ENCODE measurements at places on chromosomes 13 and 19.

DNA sequence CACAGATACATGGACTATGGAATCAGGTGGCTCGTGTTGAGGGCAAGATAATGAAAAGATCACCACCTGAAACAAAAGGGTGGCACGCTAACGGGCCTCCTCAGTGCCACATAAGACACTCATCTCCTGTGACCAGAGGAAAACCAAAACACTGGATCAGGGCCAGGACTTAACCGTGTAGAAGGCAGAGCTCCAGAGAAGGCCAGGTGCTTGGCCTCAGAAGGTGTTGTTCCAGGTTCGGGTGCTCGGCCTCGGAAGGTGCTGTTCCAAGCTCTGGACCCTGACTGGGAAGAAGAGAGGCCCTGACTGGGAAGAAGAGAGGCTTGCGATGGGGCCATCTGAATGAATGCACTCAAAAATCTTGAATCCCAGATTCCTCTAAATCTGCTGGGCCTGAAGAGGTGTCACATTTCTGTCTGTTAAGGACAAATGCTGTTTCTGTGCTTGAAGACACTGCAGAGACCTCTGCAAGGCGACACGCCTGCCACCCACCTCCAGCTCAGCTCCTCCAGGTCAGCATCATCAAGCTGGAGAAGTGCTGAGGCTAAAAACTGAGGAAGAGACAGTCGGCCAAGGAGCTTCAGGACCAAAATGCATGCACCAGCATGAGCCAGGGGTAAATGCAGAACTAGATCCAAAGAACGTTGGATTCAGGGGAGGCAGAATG lies 2.7 kb upstream of the RASA3 start:
- no peak for DNase-seq

GRCh38 chr19:28495046-28495445 lies 717.9 kb downstream of the UQCRFS1 start:
- DNase-seq, result no peak

- DNase-seq, result no peak
Observed at GRCh38 chr13:95485518-95486144, 66.9 kb upstream of the CLDN10 start.

DNA sequence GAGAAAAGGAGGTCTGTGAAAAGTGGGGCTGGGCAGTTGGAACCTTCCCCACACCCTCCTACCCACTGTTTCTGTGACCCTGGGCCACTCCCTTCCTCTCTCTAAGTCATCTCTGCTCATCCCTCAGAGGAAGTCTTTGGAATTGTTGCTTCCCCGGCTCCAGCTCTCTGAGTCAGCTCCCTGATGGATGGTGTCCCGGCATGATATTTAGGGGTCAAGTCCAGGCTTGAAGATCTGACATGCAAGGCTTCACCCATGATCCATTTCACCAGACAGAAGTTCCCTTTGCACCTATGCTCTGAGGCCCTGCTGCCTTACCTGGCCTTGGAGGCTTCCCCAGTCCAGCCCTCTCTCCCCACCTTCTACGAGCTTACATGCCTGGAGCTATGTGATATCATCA lies 13.3 kb downstream of the EXOC3L2 start:
- DNase-seq, result no peak

DNA sequence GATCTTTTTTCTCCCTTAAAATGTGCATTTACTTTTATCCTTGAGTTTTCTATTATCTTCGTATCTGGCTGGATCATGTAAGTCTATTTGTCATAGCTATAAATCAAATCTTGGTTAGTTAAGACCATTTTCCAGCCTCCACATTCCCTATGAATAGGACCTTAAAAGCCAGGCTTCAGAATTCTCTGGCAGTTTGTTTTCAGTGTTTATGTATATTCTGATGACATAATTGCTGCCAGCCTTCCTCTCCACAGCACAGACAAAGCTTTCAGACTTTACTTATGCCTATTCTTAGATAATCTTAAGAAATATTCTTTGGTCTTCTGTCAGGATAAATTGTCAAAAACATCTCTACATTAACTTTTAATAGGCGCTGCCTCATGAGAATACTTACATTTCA lies 870.8 kb upstream of the SPRY2 start:
- DNase-seq, result no peak

DNA sequence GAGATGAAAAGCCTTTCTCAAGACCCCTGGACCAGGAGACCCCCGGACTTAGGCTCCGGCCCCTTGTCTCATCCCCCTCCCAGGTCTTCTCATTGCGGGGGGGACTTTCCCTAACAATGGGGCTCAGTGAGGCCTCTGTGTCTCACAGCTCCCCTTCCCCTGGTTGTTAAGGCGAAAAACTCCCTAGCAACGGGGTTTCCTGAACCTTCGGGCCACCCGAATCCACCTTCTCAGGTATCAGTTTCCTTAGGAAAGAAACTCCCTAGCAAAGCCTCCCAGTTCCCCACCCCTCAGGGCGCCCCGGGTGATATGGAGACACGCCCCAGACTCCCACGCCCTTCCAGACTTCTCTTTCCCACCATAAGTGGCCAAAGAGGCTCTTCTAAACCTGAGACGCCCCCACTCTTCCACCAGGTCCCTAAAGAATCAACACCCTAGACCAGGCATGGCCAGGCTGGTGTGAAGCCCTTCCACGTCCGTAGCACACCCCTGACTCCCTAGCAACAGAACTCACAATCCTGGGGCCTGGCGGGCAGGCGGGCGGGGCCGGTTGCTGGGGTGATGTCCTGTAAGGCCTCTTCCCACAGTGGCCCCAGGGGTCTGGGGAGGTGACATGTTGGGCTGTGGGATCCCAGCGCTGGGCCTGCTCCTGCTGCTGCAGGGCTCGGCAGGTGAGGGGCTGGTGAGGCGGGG lies at the start of gene TMEM190:
TSS of gene TMEM190 (plus strand) at position 586 of the 693 bp plus-strand sequence. CDS start at position 614, 28 bp downstream.
- DNase-seq, result peak; percentile 69

DNA sequence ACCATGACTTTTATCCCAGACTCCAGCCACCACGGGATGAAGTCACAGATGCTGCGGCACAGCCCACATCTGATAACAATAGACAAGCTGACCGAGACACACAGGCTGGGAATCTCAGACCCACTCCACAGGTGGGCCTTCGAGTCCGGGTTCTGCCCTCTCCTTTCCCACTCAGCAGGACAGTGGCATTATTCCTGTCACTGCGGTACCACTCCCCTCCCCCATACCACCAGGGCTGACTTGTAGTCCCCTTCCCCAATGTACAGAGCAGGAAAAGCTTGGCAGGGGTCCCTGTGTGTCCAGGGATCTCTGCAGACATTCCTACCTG lies 179 bp upstream of the AMER2 start:
- no peak for DNase-seq

- DNase-seq, result no peak
Observed at GRCh38 chr13:78487707-78488106, 115.6 kb downstream of the POU4F1 start.

- DNase-seq, result no peak
Observed at GRCh38 chr13:37127691-37128241, 22.3 kb upstream of the CSNK1A1L start.

DNA sequence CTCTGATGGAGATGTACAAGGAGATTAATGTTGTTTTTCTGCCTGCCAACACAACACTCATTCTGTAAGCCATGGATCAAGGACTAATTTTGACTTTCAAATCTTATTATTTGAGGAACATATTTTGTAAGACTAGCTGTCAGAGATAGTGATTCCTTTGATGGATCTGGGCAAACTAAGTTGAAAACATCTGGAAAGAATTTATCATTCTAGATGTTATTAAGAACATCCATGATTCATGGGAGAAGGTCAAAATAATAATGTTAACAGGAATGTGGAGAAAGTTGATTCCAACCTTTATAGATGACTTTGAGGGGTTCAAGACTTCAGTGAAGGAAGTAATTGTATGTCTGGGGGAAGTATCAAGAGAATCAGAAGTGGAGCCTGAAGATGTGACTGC lies 196.8 kb downstream of the POSTN start:
- no peak for DNase-seq

DNA sequence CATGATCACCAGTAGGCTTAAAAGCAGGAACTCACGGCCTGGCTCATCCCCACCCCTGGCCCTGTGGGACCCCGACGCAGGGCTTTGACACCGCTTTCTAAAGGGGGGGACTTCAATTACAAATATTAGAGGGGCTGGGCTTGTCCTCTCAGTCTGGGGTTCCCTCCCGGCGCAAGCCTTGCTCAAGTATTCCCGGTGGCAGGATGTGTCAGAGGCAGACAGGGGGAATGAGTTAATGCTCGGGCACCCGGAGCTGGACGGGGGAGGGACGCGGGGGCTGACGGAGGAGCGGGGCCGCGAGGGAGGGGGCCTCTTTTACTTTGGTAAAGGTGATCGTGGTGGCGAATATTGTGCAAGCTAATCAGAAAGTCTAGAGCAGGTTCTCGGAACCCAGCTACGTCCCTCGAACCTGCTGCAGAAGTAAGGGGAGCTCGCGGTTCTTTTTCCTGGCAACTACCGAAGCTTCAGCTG lies 1.1 kb downstream of the FGF14 start:
- DNase-seq, result no peak

DNA sequence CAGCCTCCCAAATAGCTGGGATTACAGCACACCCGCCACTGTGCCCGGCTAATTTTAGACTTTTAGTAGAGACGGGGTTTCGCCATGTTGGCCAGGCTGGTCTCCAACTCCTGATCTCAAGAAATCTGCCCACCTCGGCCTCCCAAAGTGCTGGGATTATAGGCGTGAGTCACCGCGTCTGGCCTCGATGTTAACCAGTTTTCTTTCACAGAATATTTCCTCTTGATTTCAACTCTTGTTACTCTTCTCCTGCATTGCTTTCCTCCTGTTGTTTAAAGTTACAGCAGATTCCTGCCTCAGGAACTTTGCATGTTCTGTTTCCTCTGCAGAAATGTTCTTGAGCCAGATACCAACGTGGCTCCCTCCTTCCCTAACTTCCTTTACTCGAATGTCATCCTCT lies 3.7 kb upstream of the PEX11G start:
- no peak for DNase-seq

- DNase-seq, result no peak
Observed at GRCh38 chr19:20470345-20471135, 95.0 kb downstream of the ZNF737 start.

GRCh38 chr13:22061371-22061805 lies 390.5 kb downstream of the FGF9 start:
- no peak for DNase-seq

Measured in SW480 (cell line).